ENCODE measurements at places on chromosomes 6 and 20.

DNA sequence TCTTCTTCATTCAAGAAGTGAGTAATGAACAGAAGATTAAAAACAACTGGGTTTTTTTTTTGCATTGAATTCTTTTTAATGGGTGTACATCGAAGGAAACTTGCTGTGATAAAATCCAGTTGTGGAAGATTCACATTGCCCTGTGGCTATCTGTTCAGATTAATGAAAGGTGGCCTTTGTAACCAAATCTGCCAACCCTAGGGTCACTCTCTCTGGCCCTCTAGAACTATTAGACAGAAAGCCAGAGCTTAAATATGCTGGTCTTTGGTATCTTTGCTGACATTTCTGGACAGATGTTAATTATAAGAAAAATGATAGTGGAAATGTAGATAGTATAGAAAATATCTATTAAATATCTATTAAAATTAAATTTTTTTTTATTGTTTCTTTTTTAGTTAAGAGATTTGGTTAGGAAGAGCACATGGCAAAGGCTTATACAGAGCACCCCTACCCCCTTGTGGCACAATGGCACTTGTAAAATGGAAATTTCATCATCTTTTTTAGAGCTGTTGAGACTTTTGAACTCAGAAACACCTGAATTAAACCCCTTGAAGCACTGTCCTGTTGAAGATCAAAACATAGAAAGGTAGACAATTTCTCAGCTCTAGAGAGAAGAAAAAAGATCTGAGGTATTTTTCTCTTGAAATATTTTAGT is 572.5 kb downstream of the PKHD1 start:
- no peak overlapping the region for H3K27ac ChIP-seq
- H3K36me3 ChIP-seq = no peaks in the 10 kb centered on the region
- H3K4me3 ChIP-seq = no peak overlapping the region

- H3K27me3 ChIP-seq = no peaks in the 10 kb centered on the region
- no peak overlapping the region for H3K4me3 ChIP-seq
- no peaks in the 10 kb centered on the region for H3K36me3 ChIP-seq
- DNase-seq = no peak
- H3K4me1 ChIP-seq = no peaks in the 10 kb centered on the region
These were observed 72.3 kb downstream of the TBX18 start for GRCh38 chr6:84691978-84692623.

DNA sequence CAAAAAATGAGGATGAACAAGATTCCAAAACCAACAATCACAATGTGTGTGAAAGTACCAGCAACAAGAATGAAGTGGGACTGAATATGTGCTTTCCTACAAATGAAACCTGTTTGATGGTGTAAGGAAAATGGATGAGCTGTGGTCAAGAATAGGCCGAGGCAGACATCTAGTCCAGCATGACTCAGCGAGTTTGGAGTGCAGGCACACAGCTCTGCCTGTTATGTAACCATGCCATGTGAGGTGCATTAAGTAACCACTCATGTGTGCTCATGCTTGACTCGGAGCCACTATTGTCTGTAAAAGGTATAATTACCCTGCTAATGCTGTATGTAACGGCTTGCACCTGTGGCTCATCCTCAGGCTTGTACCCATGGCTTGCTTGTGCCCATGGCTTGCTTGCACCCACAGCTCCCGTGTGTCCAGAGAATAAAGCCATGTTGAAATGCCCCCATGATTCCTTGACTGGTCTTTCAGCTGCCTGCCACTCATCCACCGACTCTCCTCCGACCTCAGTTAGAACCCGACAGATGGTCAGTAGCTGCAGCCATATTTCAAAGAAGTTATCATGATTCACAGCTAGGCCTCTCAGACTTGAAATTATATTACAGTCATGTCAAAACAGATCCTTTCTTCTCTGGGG is 98.7 kb downstream of the BACH2 start:
- H3K36me3 ChIP-seq = no peaks in the 10 kb centered on the region
- no peak overlapping the region for H3K4me3 ChIP-seq
- H3K4me1 ChIP-seq = peaks cover 14% of the 10 kb centered on the region
- no peak for DNase-seq
- no peaks in the 10 kb centered on the region for H3K27me3 ChIP-seq
- H3K27ac ChIP-seq = no peak overlapping the region

GRCh38 chr6:108942556-108943492 is 94.6 kb downstream of the ARMC2 start:
- peaks cover 36% of the 10 kb centered on the region for H3K4me1 ChIP-seq
- no peak overlapping the region for H3K4me3 ChIP-seq
- H3K36me3 ChIP-seq = no peaks in the 10 kb centered on the region
- no peaks in the 10 kb centered on the region for H3K27me3 ChIP-seq

GRCh38 chr20:18685406-18685805 is 97.6 kb downstream of the DTD1 start:
- H3K4me1 ChIP-seq = no peaks in the 10 kb centered on the region
- H3K36me3 ChIP-seq = no peaks in the 10 kb centered on the region

Measured in osteoblast (primary cell).